Stimulated activated CD4-positive, alpha-beta T cell treated with anti-CD3 and anti-CD28 coated beads, Interleukin-15, amount 100 ng/mL, for 1 hour (primary cell): ENCODE measurements at places on chromosomes 1 and 21.
A peak's percentile ranks its signal among the peaks of the same experiment; 100 is the strongest.

GRCh38 chr21:43207043-43207315 lies 38.2 kb downstream of the CRYAA start:
- DNase-seq, result no peak

GRCh38 chr21:34693192-34693810 lies 24.5 kb downstream of the CLIC6 start:
- no peak for DNase-seq

DNA sequence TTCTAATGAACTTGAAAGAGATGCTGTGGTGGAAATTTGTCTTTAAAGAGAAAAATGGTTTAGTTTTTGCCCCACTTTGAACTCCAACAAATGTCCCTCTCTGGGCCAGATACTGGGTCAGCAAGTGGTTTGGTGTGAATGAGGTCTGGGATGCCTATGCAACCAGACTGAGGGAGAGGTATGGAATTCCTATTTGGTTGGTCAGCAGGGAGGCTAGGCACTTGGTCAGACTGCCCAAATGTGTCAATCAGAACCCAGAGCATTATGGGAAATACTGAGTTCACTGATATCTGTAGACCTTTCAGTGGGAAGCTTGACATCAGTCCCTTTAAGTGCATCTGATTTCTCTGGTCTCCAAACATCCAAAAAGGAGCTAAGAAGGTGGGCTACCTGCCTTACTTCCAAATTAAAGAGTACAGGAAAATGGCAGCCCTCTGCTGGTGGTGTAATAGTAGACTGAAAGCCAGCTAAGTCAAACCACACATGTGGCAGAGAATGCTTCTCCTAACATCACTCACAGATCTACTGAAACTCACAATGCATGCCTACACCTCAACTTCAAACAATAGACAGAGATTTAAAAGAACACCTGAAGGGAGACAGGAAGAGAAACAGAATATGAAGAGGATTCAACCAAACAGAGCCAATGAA lies 510.1 kb downstream of the PLA2G4A start:
- no peak for DNase-seq

DNA sequence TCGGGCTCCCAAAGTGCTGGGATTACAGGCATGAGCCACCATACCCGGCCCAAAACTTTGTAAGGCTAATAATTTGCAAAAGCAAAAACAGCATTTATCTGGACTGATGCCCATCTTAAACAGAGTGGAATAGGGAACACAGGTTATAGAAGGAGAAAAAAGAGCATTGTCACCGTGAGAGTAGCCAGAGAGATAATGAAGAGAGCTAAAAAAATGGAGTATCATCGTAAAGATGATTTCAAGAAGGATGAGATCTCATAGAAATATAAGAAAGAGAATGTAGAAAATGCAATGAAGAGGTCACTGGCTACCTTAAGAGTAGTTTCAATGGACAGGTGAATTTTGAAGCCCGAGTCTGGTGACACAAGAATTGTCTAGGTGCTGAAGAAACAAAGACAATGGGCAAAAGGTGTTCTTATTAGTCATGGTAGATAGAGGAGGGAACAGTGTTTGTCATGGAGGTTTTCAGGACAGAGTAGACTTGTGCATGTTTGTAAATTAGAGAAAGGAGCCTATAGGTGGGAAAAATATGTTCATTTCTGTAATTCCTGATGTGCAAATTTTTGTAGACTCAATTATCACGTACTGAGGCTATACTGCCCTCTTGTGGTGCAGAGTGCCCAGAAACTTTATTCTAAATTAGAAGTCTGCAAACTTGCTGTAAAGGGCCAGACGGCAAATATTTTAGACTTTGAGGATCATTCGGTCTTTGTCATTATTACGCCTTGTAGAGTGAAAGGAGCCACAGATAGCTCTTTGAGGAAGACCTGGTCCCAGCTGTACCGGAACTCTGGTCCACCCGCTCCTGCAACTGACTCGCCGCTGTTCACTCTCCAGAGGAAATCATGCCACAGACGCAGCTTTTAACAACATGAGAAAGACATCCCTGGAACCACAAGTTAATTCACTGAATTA lies 8.1 kb upstream of the TMEM183A start:
- no peak for DNase-seq

DNA sequence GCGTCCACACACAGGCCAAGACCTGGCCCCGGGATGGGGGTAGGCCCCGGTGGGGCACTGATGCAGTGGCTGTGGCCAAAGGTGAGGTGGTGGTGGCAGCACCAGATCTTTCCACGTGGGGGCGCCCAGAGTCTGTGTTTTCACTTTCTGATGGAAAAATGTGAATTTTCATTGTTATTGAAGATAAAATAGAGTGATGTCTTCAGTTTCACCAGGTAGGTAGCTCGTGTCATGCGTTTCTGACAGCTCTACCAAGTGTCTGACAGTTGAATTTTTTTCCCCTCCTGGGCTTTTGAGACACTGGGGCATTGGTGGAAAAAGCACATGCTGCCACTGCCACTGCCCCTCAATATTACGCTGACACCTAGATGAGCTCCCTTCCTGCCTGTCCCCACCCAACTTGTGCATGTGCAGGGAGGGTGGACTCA lies 40.0 kb upstream of the MAGOH start:
- peak; percentile 69 for DNase-seq

DNA sequence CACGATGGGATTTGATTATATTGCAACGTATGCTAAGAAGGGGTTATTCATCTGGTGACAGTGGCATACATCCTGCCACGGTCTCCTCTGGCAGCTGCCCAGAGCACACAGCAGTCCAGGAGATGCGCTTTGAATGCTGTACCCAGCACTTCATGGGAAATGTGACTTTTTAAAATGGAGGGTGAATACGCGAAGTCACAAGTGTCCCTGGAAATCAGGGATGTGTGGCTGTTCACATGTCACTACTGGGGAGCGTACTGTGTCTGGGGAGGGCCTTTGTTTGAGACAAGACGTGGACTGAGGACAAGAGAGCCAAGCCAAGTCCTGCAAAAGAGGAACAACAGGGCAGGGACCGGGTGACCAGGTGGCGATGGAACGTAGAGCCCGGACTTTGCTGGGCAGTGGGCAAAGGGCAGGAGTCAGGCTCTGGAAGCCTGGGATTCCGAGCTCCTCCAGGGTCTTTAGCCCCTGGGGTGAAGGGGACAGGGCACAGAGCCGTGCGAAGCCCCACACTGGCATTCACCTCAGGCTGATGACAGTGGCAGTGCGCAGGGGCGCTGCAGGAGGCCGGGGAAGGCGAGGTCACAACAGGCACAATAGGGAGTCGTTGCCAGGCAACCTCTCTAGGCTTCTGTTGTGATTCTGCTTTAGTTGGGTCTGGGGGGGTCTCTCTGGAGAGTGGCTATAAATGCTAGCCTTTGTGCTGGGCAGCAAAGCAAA lies 11.4 kb upstream of the ZBTB21 start:
- DNase-seq, result no peak

- DNase-seq, result no peak
Measured at GRCh38 chr1:2458687-2459086, 17.4 kb upstream of the PLCH2 start.

GRCh38 chr1:74637296-74637695 lies 36.3 kb downstream of the ERICH3 start:
- DNase-seq, result no peak

DNA sequence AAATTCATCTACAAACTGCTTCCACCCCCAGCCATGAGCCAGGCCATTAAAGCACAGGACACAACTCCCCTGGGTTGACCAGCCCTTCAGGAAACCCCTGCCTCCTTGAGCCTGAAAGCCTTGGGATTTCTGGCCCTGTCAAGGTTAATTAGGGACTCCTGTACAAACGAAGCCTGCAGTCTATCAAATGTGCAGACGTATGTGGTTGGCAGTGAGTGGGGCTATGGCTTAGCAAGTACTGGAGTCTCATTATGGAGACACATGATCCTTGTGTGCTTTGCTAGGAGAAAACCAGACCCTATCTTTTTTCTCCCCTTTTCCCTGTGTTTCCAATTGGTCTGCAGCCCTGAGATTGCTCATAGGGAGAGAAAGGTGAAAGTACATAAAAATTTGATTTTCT lies 588.3 kb upstream of the USP24 start:
- DNase-seq, result no peak

DNA sequence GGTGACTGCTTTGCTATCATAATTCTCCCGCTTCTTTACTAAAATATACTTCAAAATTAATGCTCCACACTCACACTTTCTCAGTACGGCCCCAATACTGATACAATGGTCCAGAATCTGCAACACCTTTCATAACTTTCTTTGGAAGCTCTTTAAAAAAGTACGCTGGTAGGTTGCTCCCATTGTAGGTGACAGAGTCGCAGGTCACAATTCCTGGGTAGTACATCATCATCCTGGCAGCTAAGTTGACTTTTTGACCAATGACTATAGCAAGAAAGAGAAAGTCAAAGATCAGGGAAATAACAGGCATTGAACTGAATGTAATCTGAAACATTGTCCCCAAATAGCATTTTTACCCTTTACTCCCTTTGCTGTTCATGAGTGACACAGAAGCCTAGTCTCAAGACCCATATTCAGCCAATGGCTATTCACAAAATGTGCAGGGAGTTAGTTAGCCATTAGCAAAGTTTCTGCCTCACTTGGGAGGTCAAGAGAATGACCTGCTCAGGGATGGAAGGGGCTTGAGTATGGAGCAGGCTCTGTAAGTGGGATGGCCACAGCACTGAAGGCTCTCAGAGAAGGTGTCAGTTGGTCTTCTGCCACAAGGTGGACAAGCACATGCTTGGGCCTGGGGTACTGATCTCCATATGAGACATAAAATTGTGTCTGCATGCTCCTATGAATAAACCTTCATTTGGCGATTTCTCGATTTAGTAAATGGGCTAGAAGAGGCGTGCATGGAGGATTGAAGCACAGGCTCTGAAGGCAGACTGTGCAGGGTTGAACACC lies 35.4 kb downstream of the ADCY10 start:
- DNase-seq, result no peak

DNA sequence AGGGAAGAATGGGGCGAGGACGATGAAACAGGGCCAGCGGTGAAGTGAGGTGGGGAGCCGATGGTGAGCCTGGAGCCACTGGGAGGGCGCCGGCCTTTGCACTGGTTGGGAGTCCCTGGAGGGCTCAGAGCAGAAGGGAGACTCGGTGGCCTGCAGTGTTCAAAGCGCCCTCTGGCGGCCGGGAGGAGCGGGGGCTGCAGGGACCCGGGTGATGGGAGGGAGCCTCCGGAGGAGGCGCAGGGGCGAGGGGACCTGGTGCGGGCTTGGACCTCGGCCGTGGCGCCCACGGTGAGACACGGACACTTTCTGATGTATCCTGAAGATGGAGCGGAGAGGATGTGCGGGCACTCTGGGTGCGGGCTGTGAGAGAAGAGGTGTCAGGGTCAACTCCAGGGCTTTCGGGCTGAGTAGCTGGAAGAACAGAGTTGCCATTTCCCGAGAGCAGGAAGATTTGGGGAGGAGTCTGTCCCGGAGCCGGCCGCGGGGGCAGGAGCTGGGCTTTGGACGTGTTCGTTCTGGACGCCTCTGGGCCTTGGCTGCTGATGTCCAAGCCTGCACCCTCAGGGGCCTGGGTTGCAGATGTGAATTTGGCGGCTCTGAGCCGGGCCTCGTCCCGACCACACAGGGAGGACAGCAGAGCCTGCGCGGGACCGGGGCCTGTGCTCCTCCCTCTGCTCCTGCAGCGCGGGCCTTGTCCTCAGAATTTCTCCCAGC lies 29.7 kb downstream of the HEYL start:
- DNase-seq, result peak; percentile 64

GRCh38 chr1:45544530-45544929 lies 6.1 kb upstream of the AKR1A1 start:
- DNase-seq, result no peak

DNA sequence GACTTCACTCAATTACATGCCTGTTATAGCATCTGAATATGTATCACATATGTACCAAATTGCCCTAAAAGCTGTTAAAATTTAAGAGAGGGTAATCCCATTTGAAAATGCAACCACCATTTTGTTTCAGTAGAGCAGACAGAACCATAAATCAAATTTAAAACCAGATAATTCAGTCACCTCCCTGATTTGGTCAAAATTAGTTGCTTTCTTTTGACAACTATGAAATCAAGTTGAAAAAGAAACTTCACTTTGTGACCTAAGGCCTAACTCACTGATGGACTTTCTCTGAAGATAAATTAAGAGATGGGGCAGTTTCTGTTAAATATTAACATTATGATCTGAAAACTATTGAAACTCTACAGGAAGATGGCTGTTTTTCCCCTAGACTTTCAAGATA lies 6.7 kb downstream of the GORAB start:
- no peak for DNase-seq

GRCh38 chr1:71427066-71427465 lies 346.2 kb upstream of the ZRANB2 start:
- DNase-seq, result no peak

DNA sequence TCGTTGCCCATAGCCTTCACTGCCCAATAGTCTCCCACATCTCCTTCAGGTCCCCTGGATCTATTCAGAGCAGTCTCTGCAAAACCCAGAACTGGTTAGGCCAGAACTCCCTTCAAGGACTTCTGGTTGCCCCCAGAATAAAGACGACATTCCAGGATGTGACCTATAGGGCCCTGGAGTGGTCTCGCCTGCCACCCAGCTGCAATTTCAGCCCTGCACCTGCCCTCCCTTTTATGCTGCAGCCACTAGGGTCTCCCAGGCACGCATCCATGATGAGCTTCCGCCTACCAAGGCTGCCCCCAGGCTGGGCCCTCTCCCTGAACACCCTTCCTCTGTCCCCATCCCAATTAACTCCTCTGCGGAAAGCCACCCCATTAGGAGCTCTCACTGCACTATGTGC lies 7.2 kb upstream of the TSPEAR start:
- DNase-seq, result no peak

DNA sequence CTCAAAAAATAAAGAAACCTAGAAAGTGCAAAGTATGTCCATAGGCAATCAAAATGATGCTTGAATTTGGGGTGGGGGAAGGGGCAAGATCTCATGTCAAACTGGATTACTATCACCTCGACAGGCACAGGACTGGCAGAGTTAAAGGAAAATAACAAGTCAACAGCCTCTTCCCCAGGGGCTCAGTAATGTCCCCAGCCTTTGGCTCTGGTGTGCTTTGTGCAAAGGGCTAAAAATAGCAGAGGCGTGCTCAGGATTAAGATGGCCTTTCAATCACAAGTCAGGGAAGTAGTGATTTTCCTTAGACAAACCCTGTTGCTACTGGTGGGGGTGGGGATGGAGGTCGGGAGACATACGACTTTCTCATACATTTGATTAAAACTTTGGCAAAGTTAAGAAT lies 63.5 kb upstream of the OLIG2 start:
- no peak for DNase-seq

- no peak for DNase-seq
Measured at GRCh38 chr1:19981507-19982312, 2.3 kb upstream of the PLA2G2A start.
